AML-193 (cell line): ENCODE measurements at places on chromosomes 4 and X.

DNA sequence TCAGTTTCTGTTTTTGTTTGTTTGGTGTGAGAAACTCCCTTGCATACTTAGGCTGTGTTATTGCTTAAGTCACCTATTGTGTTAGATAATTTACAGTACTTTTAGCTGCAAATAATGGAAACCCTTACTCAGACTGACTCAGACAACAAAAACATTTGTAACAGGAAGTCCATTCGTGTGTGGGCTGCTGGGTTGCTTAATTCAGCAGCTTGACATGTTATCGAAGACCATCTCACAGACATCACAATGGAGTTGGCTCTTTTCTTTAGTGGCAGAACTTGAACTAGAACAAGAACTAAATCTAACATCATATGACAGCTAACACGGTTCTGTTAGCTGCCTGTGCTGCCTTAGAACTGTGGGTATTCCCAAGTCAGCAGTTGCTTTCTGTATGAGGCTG lies 9.9 kb upstream of the GABRE start:
- no peak for DNase-seq

DNA sequence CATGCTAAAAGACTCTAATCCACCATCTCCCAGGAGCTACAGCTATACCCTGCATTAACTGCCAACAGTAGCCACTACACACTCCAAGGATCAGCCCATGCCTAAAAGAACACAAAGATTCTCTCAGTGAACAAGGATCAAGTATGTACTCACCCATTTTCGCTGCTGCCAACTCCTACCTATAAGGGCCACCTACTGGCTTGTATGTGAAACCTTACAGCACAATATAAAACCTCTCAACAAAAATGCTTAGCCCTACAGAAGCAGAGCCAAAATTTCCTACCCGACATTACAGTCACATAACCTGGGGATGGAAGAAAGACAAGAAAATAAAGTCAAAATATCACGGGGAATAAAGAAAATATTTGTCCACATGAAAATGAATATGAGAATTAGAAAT lies 562.8 kb upstream of the POU3F4 start:
- no peak for DNase-seq

GRCh38 chr4:10403633-10404445 lies 53.4 kb downstream of the ZNF518B start:
- peak; percentile 19 for DNase-seq

GRCh38 chr4:186727169-186727976 lies 3.7 kb upstream of the FAT1 start:
- no peak for DNase-seq

DNA sequence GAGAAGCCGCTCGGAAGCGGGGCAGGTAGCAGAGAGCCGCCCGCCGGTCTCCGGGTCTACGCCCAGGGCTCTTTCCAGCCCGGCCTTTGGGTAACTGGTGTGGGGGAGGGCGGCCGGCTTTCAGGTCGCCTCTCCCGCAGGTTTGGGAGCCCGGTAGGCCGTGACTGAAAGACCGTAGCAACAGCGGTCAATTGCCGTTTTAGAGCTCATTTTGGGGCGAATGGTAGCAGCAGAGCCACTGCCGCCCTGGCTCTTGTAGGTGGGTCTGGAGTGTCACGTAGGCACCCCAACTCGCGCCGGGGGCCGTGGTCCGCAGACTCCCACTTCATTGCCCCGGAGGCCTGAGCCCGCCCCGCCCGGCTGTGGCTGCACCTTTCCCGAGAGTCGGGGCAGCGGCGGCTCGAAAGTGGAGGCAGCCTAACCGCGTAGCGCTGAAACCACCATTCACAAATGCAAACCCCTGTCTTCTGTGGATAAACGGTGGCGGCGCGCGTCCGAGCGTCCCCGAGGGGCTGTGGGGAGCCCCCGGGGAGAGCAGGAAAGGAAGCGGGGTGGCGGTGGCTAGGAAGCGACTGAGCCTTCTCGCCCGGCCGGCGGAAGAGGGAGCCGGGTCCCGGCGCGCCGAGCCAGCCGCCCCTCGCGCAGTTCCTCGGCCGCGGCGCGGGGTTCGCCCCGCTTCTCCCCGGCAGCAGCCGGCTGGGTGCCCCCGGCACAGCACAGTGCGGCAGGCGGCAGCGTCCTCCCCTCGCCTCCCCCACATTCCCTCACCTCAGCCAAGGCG lies 2185.1 kb upstream of the TENM3 start:
- no peak for DNase-seq
